Memory B cell (primary cell): ENCODE measurements at places on chromosomes 3 and 15.

DNA sequence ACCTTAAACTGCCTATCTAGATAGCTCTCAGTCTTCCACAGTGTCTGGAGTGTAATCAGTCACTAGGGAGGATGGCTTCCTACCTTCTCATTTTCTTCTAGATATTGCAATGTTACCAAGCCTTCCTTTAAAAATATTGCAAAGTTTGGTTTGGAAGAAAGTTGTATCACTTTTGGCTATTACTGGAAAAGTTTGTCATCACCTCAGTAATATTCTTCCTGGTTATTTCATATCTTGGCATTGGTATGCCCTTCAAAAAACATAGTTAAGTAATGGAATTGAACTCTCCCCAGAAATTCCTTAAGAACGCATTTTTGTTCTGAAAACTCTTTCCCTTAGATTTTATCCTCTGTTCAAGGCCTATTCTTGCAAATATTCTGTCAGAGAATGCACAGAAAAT lies 179.3 kb upstream of the MME start:
- no peak for DNase-seq

- DNase-seq: no peak
Measured at GRCh38 chr3:160748231-160748630, 7.8 kb upstream of the PPM1L start.

DNA sequence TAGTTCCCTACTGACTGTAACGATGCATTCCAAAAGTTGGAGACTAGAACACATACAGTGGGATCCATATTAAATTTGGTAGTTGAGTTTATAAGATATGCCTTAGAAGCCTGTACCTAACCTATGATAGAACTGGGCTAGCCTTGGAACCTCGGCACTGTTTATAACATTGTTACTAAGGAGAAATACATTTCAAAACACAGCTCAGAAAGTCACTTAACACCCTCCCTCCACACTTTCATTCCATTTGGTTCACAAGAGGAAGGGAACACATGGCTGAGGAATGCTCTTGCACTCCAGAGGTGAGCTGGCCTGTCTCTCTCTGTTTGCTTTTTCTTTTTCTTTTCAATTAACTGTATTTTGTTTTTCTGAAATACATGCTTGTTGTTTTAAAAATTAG lies 48.7 kb upstream of the TSC22D2 start:
- DNase-seq: no peak

DNA sequence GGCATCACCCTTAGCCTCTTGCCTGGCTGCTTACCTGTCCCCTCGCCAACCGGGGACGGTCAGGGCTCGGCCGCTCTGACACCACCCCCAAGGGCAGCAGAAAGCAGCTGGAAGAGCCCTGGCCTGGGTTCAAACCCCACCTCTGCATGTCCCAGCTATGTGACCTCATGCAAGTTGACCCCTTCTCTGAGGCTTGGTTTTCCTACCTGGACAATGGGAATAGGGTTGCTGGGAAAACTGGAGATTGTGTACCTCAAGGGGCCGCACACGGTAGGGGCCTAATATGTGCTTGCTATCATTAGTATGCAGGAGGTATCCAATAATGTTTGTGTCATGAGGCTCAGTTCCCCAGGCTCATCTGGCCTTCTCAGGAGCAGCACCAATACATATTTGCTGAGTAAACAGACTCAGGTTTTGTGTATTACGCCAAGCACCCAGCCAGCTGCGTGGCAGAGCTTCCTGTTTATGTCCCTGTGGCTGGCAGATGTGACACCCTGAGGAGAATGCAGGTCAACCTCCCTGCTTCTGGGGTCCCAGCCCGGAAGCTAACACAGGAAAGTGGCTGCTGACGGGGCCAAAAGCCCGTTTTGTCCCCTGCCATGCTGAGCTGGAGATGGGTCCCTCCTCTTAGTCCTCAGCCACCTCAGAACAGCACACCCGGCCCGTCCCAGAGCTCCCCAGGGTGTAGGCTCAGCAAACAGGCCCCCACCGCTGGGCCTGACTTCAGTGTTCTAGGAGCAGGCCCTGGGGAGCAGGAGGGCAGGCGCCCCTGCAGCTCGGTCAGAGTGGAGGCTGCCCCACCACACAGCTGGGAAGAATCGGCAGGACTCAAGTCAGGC lies 29.7 kb downstream of the PLXND1 start:
- DNase-seq: peak; percentile 65

DNA sequence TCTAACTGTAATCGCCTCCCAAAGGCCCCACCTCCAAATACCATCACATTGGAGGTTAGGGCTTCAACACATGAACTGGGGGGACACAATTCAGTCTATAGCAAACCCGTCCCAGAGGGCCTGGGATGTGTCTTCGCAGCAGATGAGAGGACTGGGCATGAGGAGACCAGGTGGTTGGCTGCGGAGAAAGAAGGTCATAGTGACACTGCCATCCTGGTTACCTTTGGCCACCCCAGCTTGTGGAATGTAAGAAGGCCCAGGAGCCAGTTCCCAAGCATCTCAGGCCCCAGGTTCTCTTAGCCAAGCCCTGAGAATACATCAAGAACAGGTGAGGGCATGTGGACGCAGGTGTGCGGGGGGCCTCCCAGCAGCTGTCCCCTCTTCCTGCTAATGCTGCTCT lies 6.4 kb upstream of the RARRES1 start:
- DNase-seq: no peak

DNA sequence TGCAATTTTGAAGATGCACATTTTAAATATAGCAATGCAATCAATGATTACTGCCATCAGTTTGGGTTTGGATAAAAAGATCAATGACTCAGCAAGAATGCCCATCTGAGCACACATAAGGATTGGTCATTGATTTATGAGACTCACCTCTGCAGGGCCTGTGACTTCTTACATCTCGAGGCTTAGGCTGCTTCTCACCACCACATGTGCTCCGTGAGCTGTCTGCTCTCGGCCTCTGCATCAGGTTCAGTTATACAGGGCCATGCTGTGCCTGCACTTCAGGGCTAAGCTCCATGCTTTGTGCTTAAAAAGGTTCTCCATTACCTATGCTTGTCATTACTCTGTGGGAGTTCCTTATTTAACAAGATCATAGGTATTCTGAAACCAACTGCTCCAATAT lies 887.5 kb downstream of the DIPK2A start:
- no peak for DNase-seq

DNA sequence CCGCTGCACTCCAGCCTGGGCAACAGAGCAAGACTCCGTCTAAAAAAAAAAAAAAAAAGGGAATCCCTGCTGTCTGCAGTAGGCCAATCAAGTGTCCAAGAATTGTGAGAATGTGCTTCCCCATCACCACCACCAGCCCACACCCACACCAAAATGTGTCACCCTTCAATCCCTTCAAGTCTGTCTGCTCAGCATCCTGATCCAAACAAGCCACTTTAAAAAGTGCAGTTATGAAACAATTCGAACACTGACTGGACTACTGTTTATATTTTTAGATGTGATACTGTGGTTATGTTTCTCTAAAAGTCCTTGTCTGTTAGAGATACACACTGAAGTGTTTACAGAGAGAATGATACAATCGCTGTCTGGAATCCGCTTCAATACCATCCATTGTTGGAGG lies 78.1 kb upstream of the CGNL1 start:
- no peak for DNase-seq

DNA sequence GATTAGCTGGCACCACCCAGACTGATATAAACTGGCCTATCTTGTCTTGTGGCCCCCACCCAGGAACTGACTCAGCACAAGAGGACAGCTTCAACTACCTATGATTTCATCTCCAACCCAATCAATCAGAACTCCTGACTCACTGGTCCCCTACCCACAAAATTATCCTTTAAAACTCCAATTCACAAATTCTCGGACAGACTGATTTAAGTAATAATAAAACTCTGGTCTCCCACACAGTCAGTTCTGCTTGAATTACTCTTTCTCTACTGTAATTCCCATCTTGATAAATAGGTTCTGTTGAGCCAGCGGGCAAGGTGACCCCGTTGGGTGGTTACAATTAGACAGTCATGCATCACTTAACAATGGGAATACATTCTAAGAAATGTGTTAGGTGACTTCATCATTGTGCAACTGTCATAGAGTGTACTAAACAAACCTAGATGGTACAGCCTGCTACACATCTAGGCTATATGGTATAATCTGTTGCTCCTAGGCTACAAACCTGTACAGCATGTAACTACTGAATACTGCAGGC lies 48.1 kb upstream of the MAP4 start:
- DNase-seq: no peak

DNA sequence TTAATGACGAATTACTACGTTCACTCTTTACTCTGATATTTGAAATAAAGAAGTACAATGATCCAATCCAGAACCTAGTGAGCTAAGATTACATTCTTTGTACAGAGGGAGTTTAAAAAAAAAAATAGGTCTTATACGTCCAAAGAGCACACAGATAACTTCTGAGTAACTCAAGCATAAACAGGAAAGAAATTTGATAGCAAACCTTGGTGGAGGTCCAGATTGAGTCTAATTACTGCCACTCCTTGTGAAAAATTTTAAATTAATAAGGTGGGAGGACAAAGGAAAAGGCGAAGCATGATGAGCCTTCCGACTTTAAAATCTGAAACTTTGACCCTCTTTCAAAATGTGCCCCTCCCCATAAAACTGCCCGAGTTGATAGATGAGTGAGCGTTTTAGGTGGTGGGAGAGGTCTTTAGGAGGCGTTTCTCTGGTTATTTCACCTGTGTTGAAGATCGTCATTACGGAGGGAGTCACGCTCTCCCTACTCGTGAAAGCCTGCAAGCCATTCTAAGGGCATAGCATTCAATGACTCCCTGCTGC lies 127.0 kb upstream of the ROBO2 start:
- DNase-seq: no peak

DNA sequence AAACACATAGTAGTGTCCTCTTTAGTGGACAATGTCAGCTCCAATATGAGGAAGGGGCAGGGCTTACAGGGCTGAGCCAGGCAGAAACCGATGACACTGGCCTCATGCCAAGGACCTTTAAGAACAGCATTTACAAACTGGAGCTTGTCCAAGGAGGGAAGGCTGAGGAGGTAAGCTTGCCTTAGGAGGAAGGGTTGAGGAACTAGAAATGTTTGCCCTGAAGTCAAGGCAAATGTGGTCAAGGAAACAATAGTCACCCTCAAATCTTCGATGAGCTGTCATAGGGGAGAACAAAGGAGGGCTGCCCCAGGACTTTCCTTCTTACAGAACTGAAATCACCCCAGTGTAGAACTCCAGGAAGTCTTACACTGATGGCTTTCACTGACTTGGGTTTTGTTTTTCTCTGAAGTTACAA lies 136.4 kb downstream of the LIPC start:
- DNase-seq: no peak

DNA sequence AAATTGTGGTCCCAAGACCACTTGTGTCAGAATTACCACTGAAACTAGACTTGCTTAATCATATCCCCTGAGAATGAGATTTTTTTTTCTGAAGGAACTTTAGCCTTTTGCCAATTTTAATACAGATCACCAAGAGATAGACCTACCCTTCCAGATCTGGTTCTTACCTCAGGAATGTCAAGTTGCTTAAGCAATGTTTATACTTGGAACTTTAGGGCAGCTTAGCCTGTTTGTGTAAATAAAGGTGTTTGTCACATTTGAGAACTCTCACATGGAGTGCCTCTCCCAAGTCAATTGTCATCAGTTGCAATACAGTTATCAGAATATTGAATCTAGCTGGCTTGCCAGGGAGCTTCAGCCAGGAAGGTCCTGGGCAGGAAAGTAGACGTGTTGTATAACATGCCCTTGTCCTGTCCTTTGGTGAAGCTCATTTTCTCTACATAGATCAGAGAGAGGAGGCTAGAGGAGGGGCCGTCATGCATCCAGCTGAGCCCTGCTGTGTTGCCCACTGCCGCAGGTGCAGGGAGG lies 3.9 kb downstream of the GPD1L start:
- no peak for DNase-seq

- DNase-seq: no peak
Measured at GRCh38 chr3:100992231-100993012, 799 bp downstream of the ABI3BP start.

GRCh38 chr3:46565077-46565476 lies 1.0 kb downstream of the LRRC2 start:
- no peak for DNase-seq

DNA sequence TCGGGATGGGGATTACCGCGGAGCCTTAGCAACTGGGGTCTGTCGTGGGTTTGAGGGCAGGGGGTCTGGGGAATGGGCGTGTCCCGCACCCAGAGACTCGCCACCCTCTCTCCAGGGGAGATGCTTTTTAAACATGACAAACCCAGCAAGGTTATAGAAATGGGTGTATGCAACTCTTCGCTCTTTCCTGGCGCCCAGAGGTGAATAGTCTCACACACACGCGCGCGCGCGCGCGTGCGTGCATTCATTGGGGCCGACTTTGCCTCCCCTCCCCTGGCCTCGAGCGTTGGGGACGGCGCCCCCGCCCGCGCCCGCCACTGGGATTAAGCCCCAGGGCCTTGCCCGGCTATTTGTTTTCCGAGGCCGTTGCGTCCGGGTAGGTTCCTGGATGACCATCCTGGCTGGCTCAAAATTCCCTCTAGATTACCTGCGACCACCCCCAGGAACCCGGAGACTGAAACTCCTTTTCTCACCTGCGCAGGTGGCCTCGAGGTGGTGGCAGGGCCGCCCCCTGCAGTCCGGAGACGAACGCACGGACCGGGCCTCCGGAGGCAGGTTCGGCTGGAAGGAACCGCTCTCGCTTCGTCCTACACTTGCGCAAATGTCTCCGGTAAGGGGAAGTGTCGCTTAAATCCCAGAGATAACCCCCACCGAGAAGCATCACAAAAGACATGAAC lies 777 bp downstream of the GPR160 start:
- DNase-seq: peak; percentile 30

DNA sequence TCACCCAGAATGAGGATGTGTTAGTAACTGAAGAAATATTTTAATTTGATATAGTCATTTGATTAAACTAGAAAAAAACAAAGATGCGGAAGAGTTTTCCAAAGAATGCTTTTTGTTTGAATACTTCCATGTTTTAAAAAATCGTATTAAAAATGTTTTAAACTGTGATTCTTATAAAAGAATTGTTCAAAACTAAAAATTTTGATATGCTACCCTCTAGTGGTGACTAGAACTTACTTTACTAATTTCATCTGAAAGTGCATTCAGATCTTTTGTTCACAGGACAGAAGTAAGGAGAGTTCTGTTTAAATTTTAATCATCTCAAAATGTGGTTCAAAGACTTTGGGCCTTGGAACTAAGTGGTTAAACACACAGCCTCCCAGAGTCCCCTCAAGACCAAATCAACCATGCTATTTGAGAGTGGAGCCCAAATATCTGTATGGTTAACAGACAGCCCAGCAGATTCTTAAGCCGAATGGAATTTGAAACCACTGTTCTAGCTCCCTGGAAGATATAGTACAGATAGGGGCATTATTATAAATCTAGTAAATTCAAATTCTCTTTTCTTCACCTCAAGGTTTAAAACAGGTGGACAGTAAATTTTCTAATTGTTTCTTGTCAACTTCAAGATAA lies 45.2 kb upstream of the SYNPR start:
- no peak for DNase-seq

DNA sequence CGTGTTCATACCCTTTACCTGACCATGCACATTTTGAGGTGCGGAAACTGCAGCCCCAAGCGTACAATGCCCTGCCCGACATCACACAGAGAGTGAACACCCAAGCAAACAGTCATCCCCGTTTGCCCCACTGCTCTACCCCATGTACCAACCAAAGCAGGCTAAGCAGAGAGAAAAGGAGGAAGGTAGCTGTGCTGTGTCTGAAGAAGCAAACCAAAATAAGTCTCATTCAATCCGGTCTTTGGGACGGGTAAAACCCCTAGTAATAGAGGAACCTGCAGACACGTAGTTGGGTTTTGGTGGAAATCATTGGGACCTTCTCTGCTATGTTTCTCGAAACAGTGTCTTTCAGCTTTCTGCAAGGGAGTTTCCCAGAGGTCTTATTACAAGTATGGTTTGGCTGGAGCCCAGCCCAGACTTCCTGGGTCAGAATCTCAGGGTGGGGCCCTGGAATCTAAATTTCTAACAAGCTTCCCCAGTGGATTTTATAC lies 164.6 kb upstream of the HES1 start:
- peak; percentile 70 for DNase-seq

GRCh38 chr15:79060175-79060574 lies 30.4 kb downstream of the RASGRF1 start:
- DNase-seq: no peak
